ENCODE measurements at places on chromosomes 2 and 18.

DNA sequence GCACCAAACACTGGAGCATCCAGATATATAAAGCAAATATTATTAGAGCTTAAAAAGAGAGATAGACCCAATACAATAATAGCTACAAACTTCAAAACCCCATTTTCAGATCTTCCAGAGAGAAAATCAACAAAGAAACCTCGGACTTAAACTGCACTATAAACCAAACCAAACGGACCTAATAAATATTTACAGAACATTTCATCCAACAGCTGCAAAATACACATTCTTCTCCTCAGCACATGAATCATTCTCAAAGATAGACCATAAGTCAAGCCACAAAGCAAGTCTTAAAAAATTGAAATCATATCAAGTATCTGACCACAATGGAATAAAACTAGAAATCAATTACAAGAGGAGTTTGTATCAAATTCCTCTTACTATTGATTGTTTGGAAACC lies 140.2 kb upstream of the OTOS start:
- H3K4me3 ChIP-seq = no peak overlapping the region
- no peaks in the 10 kb centered on the region for H3K4me1 ChIP-seq
- no peaks in the 10 kb centered on the region for H3K27me3 ChIP-seq
- H3K27ac ChIP-seq = no peak overlapping the region
- H3K36me3 ChIP-seq = peaks cover 2% of the 10 kb centered on the region

DNA sequence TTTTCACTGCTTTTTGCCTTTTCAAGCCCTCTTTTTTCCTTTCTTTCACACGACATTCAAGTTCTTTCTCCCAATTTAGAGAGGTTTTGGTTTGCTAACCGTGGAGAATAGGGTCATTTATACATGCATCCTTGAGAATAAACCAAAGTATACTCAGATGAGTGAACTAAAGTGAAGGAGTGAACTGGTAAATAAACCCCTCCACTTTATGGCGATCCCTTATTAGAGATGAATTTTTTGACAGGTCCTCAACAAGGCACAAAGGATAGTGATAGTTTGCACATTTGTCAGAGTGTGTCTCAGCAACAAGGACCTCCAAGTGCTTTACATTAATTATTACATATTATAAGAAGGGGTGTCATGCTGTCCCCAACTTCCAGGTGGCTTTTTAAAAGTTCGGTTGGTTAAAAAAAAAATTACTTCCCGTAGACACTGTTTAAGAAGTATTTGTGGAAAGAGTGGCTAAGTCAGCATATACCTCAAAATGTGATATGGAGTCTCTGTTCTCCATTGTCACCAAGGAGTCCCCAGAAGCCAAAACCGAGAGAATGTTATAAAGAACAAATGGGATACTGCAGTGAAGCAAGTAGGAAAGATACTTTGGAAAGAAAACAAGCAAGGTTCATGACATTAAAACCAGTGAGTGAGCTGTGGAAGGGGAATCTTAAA lies 1.7 kb upstream of the SLC40A1 start:
- peaks cover 16% of the 10 kb centered on the region for H3K4me1 ChIP-seq
- DNase-seq = no peak
- peaks cover 62% of the 10 kb centered on the region for H3K27me3 ChIP-seq
- peak overlapping the region; percentile 83 for H3K4me3 ChIP-seq
- H3K27ac ChIP-seq = no peak overlapping the region
- no peaks in the 10 kb centered on the region for H3K36me3 ChIP-seq

GRCh38 chr2:98804265-98804650 lies 73.3 kb upstream of the MGAT4A start:
- H3K36me3 ChIP-seq = no peaks in the 10 kb centered on the region
- DNase-seq = no peak
- H3K27me3 ChIP-seq = peaks cover 3% of the 10 kb centered on the region
- H3K27ac ChIP-seq = no peak overlapping the region

- H3K4me1 ChIP-seq = peaks cover 8% of the 10 kb centered on the region
- no peak overlapping the region for H3K4me3 ChIP-seq
- H3K27ac ChIP-seq = no peak overlapping the region
- DNase-seq = no peak
- H3K27me3 ChIP-seq = no peaks in the 10 kb centered on the region
These were observed 183.0 kb upstream of the CYP26B1 start for GRCh38 chr2:72330652-72331051.

DNA sequence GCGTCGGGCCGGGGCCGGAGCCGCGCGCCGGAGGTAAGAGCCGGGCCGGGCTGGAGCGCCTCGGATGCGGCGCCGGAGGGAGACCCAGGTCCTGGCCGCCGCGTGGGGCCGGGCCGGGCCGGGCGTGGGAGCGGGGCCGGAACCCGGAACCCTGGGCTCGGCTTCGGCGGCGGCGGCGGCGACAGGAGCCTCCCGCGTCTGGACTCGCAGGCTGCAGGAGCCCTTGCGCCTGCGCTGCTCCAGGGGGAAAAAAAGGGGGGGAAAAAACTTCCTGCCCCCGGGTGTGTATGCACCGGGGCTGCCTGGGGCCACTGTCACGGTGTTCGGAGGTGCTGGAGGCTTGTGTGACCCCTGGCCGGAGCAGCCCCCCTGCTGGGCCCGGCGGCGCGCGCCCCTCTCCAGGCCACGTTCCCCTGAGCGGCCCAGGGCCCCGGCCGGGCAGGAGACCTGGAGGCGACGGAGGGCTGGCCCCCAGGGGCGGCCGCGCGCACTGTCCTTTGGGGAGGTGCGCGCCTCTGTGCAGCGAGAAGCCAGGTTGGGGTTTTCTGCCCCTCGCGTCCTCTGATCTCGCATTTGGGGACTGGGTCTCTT lies 864 bp downstream of the KLHL29 start:
- H3K4me1 ChIP-seq = peaks cover 26% of the 10 kb centered on the region
- peak overlapping the region; percentile 91 for H3K4me3 ChIP-seq
- no peak overlapping the region for H3K27ac ChIP-seq
- no peaks in the 10 kb centered on the region for H3K36me3 ChIP-seq
- DNase-seq = no peak

DNA sequence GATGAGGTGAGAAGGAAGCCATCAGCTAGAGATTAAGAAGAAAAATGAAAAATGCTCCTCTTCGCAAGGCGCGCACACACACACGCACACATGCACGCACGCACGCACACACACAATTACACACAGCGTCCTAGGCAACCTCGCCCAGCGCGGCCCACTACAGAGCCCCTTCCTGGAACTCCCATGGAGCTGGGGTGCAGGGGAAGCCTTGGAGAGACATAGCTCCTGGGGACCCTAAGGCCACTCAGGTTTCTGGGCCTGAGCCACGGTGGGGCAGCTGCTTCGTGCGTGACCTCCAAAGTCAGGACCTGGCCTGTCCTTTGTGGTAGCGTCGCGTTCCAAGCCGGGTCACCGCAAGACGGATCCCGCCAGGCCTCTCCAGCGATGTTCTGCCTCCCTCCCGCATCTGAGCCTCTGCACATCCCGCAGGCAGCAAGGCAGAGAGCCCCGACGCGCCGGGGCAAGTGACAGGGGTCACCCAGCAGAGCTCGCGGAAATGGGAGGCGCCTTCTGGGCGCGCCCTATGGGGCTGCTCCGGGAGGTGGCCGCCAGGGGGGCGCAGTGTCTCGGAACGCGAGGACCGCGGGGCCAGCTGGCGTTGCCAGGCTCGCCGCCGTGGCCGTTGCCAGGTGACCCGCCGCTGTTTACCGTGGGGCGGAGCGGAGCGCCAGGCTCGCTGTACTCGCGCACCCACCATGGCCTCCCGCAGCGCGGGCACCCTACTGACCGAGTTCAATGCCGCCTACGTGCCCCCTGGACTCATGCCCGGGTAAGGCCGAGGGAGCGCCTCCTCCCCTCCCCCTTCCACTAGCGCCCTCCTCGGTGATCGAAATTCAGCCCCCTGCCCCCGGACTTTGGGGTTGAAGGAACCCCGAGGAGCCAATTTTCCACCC lies 79.0 kb downstream of the CIB4 start:
- peaks cover 37% of the 10 kb centered on the region for H3K27me3 ChIP-seq
- no peak overlapping the region for H3K4me3 ChIP-seq
- no peaks in the 10 kb centered on the region for H3K36me3 ChIP-seq

DNA sequence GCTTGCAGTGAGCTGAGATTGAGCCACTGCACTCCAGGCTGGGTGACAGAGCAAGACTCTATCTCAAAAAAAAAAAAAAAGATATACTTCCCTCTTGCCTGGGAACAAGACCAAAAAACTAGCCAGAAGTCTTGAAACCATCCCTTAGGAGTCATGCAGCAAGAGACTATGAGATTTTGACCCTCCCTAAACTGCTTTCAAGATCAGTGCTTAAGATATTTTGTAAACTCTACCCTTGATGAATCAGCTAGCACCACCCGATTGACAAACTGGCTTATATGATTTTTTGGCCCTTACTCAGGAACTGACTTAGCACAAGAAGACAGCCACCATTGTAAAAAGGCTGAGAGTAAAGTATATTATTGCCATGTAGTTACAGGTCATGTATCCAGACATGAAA lies 3.8 kb downstream of the SULT1C3 start:
- H3K27me3 ChIP-seq = no peaks in the 10 kb centered on the region
- no peaks in the 10 kb centered on the region for H3K4me1 ChIP-seq
- H3K36me3 ChIP-seq = peaks cover 2% of the 10 kb centered on the region

DNA sequence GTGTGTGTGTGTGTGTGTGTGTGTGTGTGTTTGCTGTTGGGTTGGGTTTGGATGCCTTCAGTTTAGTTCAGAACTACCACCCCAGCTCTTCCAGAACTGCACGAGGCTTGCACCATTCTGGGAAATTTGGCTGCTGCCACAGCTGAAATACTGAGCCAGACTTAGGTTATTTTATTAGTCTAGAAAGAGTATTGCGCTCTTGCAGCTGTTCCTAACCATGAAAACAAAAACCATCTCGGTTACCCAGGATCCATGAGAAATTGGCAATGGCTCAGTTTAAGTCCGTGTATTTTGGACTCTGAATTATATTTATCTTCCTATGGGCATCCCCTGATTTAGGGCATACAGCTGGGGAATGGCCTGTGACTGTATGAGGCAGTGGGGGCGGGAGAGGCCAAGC lies 83.2 kb downstream of the TANC1 start:
- no peak overlapping the region for H3K4me3 ChIP-seq
- no peaks in the 10 kb centered on the region for H3K36me3 ChIP-seq
- peak overlapping the region; percentile 30 for H3K27ac ChIP-seq

GRCh38 chr18:57730146-57730545 lies 73.0 kb downstream of the ATP8B1 start:
- H3K27ac ChIP-seq = no peak overlapping the region
- no peak for DNase-seq
- no peak overlapping the region for H3K4me3 ChIP-seq

DNA sequence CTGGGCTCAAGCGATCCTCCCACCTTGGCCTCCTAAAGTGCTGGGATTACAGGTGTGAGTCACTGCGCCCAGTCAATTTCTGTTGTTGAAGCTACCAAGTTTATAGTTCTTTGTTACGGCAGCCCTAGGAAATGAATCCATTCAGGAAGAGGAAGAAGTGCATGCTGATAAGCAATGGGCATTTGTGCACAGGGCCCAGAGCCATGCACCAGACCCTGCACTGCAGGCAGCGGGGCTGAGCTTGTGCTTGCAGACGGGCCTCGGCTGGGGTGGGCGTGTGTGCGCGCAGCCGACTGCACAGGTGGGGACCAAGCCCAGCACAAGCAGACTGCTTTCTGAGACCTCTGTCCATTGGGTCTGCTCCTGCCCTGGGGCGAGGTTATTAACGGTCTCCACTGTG lies 144.6 kb downstream of the CABLES1 start:
- no peak overlapping the region for H3K27ac ChIP-seq
- H3K27me3 ChIP-seq = no peaks in the 10 kb centered on the region
- H3K36me3 ChIP-seq = peaks cover 9% of the 10 kb centered on the region
- no peak overlapping the region for H3K4me3 ChIP-seq

GRCh38 chr2:907706-908105 lies 42.9 kb upstream of the SNTG2 start:
- H3K27ac ChIP-seq = no peak overlapping the region
- H3K36me3 ChIP-seq = no peaks in the 10 kb centered on the region
- H3K4me3 ChIP-seq = no peak overlapping the region
- no peaks in the 10 kb centered on the region for H3K27me3 ChIP-seq
- peaks cover 4% of the 10 kb centered on the region for H3K4me1 ChIP-seq
